ENCODE measurements at places on chromosomes 4 and X. TPM values are rescaled to one million over a fixed set of nuclear protein-coding genes. Genes with fewer than 3 reads are reported as not detected.

The CRMP1 gene
- 5.3 TPM for total RNA-seq

The SYN1 gene
- 0.24 TPM for total RNA-seq

The TBCK gene
- total RNA-seq = 3.2 TPM

The GAGE2A gene
- not detected for total RNA-seq

The FRYL gene
- total RNA-seq = 11.2 TPM

The CCNB3 gene
- total RNA-seq = 0.95 TPM

The REPS2 gene
- total RNA-seq = 1.3 TPM

The SAGE1 gene
- total RNA-seq = 0.05 TPM

The MRFAP1 gene
- 277 TPM for total RNA-seq

The DOCK11 gene
- total RNA-seq = 8.6 TPM

The NAA11 gene
- total RNA-seq = not detected

The NAP1L3 gene
- total RNA-seq = 0.37 TPM

The TEX13C gene
- not detected for total RNA-seq

The ITGB1BP2 gene
- 0.71 TPM for total RNA-seq

The DDIT4L gene
- total RNA-seq = 0.24 TPM

The PCDH11X gene
- 0.02 TPM for total RNA-seq

The KCND1 gene
- 0.70 TPM for total RNA-seq

The YY2 gene
- 2.1 TPM for total RNA-seq

The MCTS1 gene
- 82.8 TPM for total RNA-seq

The CT47B1 gene
- total RNA-seq = not detected

The GUCY2F gene
- not detected for total RNA-seq

The IGBP1 gene
- total RNA-seq = 59.9 TPM

The PABPC4L gene
- 0.05 TPM for total RNA-seq

The MAGEA8 gene
- total RNA-seq = not detected

The ATP2B3 gene
- 0.13 TPM for total RNA-seq
